ENCODE measurements at places on chromosomes 3 and 15.

- DNase-seq = no peak
Measured at GRCh38 chr15:92705764-92706163, 50.2 kb upstream of the FAM174B start.

GRCh38 chr15:33757516-33758232 lies 210.6 kb upstream of the CHRM5 start:
- DNase-seq = no peak

DNA sequence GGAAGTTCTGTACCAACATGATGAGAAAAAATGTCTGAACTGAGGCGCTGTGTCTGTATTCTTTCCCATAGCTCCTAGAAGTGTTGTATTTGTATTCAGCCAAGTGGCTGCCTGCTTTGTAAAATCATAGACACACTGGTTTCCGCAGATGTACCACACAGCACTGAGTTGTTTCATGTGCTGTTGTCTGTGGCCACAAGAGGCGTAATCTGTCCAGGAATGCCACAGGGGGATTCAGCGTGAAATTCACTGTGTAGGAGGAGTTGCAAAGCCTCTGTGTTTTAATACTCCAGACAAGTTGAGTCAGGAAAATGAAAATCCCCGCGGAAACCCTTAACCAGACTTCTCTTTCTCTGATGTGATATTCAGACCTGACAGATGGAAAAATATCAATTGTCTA lies 462.2 kb downstream of the NSUN3 start:
- DNase-seq = no peak

- DNase-seq = no peak
Measured at GRCh38 chr3:192296845-192297244, 430.5 kb downstream of the FGF12 start.

GRCh38 chr3:72782521-72782920 lies 65.7 kb downstream of the SHQ1 start:
- DNase-seq = no peak

Data from activated CD8-positive, alpha-beta memory T cell treated with anti-CD3 and anti-CD28 coated beads for 48 hours (primary cell).